ENCODE measurements at places on chromosomes 16 and 17.

- DNase-seq, result no peak
Observed at GRCh38 chr16:17372386-17372785, 98.4 kb downstream of the XYLT1 start.

- DNase-seq, result no peak
Observed at GRCh38 chr16:46658925-46659324, 30.1 kb downstream of the VPS35 start.

GRCh38 chr17:76417499-76418143, 33.2 kb downstream of the SPHK1 start:
- DNase-seq, result peak; percentile 39

GRCh38 chr16:23027386-23027785, 121.9 kb downstream of the USP31 start:
- DNase-seq, result no peak

DNA sequence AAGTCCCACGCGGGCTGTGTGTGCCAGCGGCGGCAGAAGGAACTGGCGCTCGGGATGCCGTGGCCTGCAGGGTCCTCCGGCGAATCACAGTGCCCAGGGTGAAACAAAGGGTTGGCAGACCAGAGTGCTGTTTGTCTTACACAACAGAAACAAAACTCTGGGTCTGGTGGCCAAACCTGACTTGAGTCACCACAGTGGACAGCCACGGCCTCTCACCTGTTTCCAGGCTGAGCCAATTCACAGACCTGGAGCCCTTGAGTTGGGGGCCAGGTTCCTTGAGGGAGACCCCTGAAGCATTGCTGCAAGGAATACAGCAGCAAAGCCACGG, 2.1 kb upstream of the CHMP6 start:
- no peak for DNase-seq

- no peak for DNase-seq
Observed at GRCh38 chr16:11630046-11630767, 38.0 kb upstream of the SNN start.

GRCh38 chr16:68923116-68923515, 79.8 kb downstream of the TANGO6 start:
- DNase-seq, result no peak

GRCh38 chr17:4480929-4481898, 17.5 kb upstream of the SPNS2 start:
- DNase-seq, result peak; percentile 56

DNA sequence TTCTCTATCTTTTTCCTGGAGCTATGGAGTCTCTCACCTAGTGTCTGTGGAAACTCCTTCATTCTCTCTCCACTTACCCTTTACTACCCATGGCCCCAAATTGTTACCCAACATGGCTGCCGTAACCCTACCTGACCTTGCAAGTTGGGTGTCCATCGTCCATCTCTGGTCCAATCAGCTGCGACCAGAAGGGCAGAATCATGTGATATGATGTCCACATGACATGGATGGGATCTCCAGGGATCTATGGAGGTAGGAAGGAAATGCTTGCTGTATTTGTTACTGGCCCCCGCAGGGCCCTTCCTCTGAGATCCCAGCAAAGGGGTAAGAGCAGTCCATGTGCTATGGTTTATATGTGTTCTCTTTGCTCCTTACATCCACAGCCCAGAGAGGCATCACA, 8.0 kb upstream of the DRC7 start:
- no peak for DNase-seq

DNA sequence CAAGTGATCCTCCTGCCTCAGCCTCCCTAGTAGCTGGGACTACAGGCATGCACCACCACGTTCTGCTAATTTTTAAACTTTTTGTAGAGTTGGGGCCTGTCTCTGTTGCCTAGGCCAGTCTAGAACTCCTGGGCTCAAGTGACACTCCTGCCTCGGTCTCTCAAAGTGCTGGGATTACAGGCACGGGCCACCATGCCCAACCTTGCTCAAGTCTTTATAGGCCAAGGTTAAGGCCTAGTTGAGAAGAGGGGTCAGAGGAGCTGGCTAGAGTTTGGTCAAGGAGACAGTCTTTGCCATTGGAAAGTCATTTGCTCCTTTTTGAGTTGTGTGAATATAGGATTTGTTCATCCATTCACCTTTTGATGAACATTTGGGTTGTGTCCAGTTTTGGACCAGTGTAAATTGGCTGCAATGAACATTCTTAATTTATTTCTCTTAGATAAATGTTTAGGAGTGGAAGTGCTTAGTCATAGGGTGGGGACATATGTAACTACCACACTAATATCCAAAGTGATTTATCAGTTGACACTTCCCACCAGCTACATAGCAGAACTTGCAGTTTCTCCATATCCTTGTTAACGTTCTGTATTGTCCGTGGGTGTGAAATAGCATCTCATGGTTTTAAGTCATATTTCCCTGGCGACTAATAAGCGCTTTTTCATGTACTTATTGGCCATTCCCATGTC, 30.7 kb upstream of the ARHGAP17 start:
- no peak for DNase-seq

- no peak for DNase-seq
Observed at GRCh38 chr17:77844681-77845080, 113.8 kb upstream of the TNRC6C start.

- DNase-seq, result no peak
Observed at GRCh38 chr16:79001156-79001967, 599.2 kb downstream of the MAF start.

DNA sequence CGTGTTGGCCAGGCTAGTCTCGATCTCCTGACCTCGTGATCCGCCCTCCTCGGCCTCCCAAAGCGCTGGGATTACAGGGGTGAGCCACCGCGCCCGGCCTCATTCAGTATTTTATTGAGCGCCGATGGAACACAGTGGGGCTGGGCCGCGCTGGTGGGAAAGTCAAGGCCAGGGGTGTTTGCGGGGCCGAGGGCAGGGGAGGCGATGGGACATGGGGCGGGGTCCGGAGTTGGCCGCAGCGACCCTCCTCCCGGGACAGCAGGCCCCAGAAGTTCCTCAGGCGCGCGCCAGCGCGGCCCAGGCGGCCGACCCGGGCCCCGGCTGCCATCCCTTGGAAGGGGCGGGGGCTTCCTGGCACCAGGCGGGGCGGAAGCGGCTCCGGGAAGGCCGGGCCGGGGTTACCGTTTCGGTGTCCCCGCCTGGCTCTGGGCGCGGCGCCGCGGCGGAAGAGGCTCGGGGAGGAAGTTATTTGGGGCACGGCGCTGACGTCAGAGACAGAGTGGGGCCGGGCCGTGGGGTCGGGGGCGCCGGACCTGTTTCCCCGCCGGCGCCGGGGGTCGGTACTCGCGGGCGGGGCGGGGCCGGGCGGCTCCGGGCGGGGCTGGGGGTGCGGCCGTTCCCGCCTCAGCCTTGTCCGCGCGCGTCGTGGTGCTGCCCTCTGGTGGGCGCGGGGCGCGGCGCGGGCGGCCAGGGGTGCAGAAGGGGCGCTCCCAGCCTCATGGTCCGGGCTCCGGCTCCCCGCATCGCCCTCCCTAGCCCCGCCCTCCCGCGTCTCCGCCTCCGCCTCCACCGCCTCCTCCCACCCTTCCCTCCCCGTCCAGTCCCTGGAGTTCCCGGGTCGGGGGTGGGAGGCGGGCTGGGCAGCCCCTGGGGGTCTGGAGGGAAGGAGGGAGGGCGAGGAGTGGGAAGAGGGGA, 952 bp upstream of the PRSS27 start:
- DNase-seq, result peak; percentile 86

GRCh38 chr16:10683170-10683569, 11.6 kb downstream of the TEKT5 start:
- no peak for DNase-seq

GRCh38 chr16:72012607-72013006, 4.1 kb downstream of the DHODH start:
- DNase-seq, result no peak

- no peak for DNase-seq
Observed at GRCh38 chr16:67281536-67282446, 2.5 kb downstream of the PLEKHG4 start.

DNA sequence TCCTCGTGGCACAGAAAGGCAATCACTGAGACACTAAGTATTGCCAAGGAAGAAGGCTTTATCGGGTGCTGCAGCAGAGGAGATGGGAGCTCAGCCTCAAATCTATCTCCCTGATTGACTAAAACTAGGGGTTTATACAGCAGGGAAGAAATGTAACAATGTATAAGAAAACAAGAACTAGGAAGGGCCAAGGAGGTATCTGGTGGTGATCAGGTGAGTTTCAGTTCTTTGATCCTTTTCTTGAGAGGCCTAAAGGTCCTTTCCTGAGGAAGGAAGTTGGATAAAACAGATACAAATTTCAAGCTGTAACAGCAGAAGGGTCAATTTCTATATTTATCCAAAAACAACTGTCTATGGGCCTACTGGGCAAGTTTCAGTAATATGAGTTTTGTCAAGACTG, 212.4 kb downstream of the COPRS start:
- DNase-seq, result no peak

- DNase-seq, result no peak
Observed at GRCh38 chr16:28838558-28838918, 7.6 kb downstream of the TUFM start.

GRCh38 chr17:76442341-76443338, 10.3 kb downstream of the UBE2O start:
- DNase-seq, result no peak

- no peak for DNase-seq
Observed at GRCh38 chr16:30692396-30693064, 6.4 kb upstream of the SRCAP start.

DNA sequence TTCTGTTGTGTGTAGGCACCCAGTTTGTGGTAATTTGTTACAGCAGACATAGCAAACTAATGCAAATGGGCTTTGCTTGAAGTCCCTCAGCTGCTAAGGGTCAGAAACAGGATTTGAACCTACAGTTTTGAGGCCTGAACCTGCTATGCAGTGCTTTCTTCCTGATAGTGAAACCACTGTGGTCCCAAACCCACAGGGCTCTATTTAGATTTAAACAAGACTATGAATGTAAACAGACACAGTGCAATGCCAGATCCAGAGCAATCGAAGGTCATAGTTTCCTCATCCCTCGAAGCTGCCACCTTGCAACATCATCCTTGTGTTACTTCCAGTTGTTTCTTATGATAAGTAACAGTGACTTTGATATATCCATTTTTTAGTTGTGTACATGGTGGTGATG, 630.2 kb downstream of the WWOX start:
- no peak for DNase-seq

DNA sequence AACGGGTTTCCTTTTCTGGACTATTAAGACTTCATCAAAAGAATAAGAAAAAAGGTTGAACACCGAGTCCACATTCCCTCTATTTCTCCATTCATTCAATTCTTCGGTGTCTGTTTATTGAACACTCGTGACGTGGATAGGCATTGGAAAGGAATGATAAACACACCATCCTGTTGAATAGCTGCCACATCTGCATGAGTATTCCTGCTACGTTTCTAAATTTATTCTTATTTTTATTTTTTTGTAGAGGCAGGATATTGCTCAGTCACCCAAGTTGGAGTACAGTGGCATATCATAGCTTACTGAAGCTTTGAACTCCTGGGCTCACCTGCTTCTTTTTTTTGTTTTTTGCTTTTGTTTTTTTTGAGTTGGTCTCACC, 80.8 kb upstream of the CIBAR2 start:
- DNase-seq, result no peak

- DNase-seq, result no peak
Observed at GRCh38 chr17:48357779-48358602, 72.0 kb downstream of the SKAP1 start.

DNA sequence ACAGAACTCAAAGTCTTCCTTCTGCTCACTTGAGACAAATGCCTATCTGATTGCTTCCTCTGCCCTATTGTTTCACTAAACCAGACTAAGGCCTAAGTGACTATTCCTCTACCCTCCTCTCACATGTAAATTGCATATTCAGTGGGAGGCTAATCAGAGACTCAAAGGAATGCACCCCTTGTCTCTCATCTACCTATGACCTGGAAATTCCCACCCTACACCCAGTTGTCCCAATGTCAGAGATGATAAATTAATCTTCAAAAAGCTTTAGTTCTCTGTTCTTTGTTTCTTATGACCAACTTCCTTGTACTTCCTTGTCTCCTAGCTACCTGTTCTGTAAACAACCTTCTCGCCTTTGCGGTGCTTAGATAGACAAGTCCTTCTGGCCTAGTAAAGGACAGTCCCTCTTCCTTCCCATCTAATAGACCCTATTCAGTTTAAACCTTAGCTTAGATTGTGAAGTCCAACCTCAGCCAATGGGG, 76.0 kb downstream of the EMP2 start:
- DNase-seq, result no peak

DNA sequence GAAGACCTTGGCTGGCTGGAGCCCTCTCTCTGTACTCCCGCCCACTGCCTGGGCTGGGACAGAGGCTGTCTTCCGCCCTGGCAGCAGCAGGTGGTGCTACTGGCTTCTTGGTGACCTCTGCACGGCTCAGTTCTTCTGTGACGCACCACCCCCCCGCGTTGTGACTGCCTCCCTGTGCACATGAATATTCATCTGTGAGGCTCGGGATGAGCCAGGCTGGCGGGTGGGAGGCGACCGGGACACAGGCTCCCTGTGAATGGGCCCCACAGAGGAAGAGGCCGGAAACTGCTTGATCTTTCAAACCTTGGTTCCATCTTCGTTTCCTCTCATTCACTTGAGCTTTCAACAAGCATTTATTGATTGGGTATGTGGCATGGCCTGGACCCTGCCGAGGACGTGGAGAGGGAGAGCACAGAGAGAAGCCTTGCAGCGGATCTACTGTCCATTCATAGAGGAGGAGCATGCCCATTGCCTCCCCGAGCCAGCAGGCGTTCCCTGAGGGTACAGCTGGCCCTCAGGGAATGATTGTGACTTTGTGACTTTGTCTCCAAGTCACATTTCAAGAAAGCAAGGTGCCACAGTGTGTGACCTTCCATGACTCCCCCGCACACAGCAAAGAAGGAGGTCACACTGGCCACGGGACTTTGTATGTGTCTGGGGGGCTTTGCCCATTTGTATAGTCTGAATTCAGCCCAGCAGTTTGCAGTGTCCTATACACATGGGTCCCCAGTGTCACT, 45.0 kb downstream of the B9D1 start:
- peak; percentile 95 for DNase-seq

DNA sequence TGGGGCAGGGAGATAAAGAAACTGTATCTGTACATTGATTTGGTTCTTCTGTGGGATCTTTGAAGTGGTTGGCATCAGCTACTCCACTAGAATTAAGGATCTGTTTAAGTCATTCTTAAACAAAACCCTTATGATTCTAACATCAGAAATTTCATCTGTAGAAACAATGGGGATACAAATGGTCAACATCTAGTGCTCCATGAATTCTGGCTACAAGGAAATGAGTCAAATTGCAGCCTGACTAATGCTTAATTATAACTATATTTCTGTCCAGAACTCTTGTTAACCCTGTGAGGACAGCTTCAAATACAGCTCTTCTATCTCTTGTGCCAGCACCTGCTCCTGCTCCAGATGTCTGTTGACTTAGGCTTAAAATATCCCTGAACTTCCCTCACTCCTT, 13.9 kb upstream of the GINS3 start:
- peak; percentile 27 for DNase-seq

Measured in kidney tubule cell (primary cell).